ENCODE measurements at places on chromosomes 11 and 22. TPM values are rescaled to one million over a fixed set of nuclear protein-coding genes. Genes with fewer than 3 reads are reported as not detected.

DNA sequence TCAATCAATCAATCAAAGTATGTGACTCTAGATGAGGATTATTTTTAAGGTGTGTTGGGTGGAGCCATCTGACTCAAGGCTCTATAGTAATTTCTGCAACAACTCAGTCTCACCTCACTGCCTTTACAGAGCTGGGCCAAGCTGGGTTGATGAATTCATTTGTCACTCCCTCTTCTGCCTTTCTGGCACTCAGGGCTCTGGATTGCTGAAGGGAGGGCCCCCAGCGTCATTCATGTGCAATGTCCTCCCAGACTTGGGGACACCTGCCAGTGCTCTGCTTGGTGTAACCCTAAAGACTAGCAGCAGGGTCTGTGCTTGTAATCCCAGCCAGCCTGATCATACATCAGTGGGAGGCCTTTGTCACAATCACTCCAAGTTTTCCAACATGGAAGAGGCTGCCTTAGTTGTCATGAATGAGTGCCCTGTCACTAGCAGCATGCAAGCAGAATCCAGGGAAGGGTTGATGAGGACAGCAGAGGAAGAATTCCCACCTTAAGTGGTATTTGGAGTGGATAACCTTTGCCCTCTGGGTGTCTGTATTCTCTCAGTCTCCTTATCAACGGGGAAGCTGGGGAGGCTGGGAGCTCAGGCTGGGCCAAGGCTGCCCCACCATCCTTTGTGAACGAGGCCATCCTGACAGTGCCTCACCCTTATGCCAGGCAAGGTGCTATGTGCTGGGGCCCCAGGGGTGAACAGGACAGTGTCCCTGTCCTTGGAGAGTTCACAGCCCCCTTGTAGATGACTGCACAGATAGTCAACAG lies 2.0 kb upstream of the TP53I11 start:
- no peak for DNase-seq

The BTG4 gene
- not detected for polyA plus RNA-seq

The OR51I1 gene
- not detected for polyA plus RNA-seq

The PLAAT5 gene
- 0.51 TPM for polyA plus RNA-seq

The OR4D11 gene
- not detected for polyA plus RNA-seq

Measured in right renal cortex interstitium (tissue), 3 donors.